ENCODE measurements at places on chromosomes 4 and X.

- no peak for DNase-seq
Observed at GRCh38 chr4:10056334-10057022, 35.2 kb upstream of the SLC2A9 start.

DNA sequence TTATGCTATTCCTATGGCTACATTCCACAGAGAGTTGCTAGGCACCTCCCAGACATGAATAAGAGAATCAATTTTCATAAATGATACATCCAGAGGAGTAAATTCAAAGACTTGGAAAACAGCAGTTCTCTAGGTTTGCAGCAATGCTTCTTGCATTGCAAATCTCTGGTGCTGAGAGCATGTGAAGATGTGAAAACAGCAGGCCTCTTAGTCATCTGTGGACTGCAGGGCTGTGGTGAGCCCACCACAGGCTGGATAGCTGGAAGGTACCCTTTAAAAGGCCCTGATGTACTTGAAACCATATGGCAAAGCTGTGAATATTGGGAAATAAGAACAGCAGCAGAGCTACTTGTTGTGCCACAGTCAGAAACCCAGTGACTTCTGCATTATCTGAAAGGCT is 2135.9 kb downstream of the ARAP2 start:
- DNase-seq = no peak

DNA sequence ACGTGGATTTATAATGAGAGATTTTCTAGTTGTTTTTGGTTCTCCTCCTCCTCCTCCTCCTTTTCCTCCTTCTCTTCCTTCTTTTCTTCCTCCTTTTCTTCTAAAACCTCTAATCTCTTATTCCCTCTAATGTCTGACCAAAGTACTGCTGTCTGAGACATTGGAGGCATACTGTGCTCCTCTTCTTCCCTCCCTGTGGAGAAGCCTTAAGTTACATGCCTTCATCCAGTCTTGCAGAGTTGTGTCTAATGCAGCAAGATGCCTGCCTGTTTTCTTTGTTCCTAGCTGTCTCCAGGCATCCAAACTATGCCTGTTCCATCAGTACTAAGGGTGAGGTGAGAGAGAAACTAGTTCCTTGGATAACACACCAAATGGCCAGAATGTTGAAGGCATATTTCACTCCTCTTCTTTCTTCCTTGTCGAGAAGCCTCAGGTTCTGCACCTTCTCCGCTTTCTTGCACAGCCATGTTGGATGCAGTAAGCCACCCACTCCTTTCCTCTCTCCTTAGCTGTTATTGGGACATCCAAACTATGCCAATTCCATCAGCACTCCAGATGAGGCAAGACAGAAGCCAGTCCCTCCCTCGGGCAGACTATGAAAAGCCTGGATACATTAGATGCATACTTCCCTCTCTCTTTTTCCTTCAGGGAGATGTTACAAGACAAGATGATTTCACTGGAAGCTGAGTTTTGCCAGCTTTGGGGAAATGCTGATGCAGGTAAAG is 285.7 kb upstream of the TRAM1L1 start:
- no peak for DNase-seq

GRCh38 chr4:35771571-35771970 is 472.7 kb downstream of the ARAP2 start:
- DNase-seq = no peak

GRCh38 chr4:186934841-186935443 is 211.3 kb upstream of the FAT1 start:
- DNase-seq = no peak

GRCh38 chrX:135740681-135741149 is 27.3 kb downstream of the CT45A1 start:
- DNase-seq = no peak

DNA sequence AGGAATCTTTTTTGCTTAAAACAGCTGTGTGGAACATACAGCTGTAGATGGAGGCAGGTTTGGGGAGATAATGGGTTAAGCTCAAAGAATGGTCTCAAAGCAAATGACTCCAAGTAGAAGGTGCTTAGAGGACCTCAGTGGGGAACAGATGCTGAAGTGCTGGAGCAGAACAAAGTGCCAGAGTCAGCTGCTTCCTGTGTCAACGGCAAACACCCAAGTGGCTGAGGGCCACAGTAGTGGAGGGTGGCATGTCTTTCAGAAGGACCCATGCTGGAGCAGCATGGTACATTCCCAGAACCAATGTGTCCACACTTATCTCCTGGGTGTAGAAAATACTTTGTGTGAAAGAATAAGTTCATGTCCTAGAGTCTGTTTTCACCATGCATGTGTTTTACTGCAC is 197.5 kb downstream of the CCNG2 start:
- DNase-seq = no peak

DNA sequence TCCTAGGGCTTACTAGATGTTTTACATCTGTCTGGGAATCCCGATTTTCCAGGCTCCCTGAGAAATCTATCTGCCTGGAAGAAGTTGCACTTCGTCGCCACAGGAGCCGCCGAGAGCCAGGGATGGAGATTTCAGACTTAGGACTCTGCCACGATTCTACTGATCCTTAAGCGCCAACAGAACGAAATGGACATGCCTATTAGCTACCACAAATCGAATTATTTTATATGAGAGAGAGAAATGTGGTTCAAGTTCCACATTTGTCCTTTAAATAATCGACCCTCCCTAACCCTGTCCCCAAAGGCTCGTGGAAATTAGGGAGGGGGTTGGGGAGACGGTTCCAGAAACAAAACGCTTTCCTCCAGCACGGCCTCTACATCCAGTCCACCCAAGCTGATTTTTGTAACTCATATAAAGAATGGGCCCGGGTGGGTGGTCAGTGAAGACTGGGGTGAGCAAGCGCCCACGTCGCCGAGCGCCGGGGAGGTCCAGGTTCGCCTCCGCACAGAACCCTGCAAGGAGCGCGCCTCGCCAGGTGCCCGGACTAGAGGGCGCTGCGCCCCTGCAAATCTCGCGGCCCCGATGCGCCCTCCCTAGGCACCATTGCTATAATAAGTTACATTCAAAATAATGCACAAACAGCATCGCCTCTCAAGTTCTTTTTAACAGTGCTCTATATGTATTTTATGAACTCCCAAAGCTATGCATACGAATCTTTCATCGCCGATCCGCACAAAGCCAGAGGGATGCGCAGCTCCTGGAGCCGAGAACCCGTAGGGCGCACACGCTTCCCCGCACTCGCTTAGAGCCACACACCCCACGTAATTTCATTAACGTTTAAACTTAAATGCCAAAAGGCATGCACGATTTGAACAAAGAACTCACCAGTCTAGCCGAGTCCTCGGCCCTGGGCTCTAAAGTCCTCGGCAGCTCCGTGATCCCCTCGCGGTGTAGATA is 2.1 kb upstream of the FAT1 start:
- no peak for DNase-seq

DNA sequence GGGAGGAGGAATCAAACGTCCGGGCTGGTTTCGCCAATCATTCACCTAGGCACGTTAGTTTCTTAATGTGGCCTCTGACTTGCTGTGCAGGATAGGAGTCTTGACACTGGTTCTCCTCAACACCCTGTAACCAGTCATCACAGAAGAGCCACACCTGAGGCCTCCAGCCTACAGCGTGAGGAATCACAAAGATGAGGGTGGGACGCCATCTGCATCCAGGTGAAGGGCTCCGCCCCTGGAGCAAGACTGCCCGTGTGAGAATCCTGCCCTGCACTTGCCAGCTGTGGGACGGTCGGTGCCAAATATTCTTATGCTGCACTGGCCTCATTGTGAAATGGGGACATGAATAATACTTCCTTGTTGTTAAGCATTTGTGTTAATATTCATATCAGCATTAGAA is 35.7 kb upstream of the TSPAN5 start:
- no peak for DNase-seq

GRCh38 chr4:182137343-182137742 is 105.9 kb upstream of the TENM3 start:
- no peak for DNase-seq

- DNase-seq = no peak
Observed at GRCh38 chrX:153460826-153461225, 9.6 kb downstream of the HAUS7 start.

DNA sequence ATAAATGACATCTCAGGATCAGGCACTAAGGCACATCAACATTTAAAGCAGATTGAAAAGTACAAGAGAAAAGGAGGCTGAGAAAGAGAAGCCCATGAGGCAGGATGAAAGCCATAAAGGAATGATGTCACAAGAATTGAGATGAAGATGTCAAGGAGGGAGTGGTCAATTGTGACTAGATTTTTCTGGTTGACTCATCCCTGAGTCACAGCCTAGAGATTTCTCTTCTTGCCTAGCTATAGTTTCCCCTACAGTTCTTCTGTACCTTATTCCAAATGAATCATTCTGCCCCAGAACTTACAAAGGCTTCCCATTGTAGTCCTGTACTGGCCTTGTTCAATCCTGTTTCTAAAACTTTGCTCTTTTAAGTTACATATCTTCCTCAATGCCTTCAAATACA is 3.4 kb upstream of the USP53 start:
- no peak for DNase-seq

DNA sequence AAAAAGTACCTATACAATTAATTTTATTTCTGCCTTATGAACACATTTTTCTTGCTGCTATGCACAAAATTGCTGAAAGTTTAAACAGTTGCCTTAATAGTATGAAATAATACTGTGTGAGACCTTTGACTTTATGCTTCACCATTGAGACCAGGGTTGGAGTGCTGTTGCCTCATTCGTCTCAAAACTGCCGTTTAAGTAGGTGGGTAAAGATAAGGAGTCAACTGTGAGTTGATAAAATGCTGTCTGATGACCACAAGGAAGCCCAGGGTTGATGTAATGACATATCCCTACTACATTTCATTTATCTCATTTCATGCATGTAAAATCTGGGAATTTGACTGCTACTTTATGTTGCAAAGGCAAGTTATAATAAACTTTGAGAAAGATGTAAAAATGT is 23.4 kb downstream of the STK26 start:
- DNase-seq = no peak

GRCh38 chr4:158664806-158665205 is 6.9 kb downstream of the C4orf46 start:
- no peak for DNase-seq

GRCh38 chr4:119641765-119642164 is 13.2 kb upstream of the PDE5A start:
- no peak for DNase-seq

DNA sequence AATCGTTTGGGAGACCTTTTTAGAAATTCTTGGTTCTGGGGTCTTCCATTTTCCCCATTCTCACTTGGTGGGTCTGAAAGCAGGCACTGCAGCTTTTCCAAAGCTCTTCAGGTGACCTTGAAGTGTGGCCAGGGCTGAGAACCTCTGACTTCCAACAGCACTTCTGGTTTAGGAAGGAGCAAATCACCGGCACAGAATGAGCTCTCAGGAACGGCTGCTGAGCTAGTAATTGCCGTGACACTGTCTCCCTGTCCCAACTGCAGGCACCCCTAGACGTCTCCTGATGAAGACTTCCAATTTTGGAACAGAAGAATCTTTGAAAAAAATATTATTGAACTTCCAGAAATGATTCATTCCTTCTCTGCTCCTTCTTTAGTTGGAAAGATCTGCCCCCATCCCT is 31.3 kb downstream of the CD38 start:
- no peak for DNase-seq

DNA sequence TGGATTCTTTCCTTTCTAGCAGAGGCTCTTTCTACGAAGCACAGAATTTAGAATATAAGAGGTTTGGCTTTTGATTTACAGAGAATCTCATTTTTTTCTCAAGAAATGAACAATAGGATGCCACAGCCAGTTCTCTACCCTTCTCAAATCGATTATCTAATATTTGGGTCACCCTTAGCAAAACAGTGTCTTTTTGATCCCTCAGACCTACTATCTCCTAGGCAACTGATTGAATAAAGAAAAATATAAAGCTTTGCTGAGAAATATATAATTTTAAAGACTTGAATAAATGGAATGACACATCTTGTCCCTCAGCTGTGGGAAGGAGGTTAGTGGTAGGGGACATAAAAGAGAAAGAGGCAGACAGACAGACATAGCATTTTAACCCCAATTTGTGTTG is 153.3 kb downstream of the SH3KBP1 start:
- no peak for DNase-seq

DNA sequence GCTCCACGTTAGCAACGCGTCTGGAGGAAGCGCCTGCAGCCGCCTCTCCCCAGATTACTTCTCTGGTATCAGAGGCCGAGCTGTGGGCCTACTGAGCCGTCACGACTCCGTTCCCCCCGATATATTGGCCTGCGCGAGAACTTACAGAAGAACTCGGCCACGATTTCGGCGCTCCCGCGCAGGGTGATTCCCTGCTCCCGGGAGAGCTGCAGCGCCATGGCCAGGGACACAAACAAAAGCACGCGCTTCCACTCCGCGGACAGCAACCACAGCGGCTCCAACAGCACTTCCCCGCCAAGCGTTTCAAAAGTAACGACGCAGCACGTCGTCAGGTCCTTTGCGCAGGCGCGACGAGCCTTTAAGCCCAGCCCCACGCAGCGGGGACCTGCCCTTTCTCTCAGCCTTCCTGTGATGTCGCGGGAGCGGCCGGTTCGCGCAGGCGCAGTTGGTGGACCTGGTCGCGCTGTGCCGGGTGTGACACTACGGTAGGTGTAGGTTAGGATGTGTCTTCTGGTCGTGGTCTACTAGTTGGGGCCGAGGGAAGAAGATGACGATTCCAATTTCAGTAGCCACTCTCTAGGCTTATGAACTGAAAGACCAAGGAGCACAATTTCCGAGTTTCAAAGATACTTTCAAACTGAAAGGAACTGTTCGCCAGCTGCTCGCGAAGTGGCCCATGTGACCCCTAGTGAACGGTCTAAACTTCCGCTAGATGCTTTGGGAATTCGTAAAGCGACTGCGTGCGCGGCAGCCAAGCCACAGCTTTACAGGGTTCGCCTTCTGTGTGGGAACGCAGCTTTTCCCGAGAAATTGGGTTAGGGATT is at the start of gene MAD2L1:
TSS of gene MAD2L1 (minus strand) at position 332 of the 824 bp plus-strand sequence. CDS start at position 218, 114 bp downstream.
- peak; percentile 72 for DNase-seq

GRCh38 chr4:25621027-25621930 is 34.4 kb upstream of the SLC34A2 start:
- no peak for DNase-seq

- no peak for DNase-seq
Observed at GRCh38 chr4:110544594-110544993, 68.6 kb downstream of the ENPEP start.

DNA sequence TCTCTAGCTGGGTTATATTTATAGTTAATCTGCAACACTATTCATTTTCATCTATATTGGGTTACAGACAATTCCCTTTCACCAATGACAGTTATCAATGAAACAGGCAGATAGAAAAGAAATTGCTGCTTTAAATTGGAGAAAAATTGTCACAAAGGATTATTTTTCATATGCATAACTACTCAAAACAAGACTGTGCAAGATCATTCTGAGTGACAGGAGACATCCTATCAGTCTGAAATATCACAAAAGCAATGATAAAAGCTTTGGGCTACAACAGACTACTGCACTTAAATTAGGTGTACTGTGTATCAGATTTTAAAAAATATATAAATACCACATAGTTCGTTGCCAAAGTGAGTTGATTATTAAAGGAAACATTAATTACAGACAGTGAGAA is 722.6 kb downstream of the ARAP2 start:
- DNase-seq = no peak

DNA sequence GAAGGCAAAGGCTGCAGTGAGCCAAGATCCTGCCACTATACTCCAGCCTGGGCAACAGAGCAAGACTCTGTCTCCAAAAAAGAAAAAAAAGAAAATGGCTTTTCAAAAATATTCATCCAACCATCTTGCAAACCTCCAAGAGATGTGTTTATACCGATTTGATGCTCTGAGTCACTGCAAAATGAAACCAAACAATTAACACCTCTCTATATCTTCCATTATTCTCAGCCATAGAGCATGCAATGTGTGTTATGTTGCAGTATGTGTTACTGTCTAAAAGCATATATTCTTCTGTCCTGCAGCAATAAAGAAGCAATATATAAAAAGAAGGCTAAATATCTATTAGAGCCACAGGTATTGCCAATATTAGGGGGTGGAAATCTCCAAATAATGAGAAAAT is 51.4 kb downstream of the ARAP2 start:
- DNase-seq = no peak
